SK-MEL-5 (cell line): ENCODE measurements at places on chromosomes 5 and 9.

- DNase-seq, result peak; percentile 89
These were observed 3.7 kb upstream of the STXBP1 start for GRCh38 chr9:127608104-127608966.

DNA sequence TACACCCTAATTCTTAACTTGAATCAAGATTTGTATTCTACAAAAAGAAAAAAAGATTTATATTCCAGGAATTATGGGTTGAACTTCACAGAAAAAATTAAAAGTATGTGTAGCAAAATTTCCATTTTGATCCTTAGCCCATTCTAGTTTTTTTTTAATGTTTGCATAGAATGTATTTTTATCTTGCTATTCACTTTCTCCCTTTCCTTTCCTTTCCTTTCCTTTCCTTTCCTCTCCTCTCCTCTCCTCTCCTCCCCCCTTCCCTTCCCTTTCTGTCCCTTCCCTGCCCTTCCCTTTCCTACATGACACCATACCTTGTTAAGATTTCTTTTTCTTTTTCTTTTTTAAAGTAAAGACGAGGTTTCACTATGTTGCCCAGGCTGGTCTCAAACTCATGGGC lies 542.5 kb upstream of the PTGER4 start:
- DNase-seq, result no peak

DNA sequence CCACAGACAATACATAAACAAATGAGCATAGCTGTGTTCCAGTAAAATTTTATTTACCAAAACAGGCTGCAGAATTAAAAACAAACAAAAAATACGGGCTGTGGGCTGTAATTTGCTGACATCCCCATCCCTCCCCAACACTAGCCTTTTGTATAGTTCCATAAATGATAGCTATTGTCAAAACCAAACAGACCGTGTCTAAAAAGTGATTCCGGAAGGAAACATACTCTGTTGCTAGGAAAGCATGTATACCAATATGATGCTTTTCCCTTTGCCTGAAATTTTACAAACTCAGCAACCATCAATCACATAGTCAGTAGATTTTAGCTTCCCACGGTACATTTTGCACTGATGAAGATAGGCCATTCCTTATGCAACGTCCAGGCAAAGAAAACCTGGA lies 80.0 kb downstream of the TMEM215 start:
- DNase-seq, result peak; percentile 60

- DNase-seq, result peak; percentile 4
These were observed 186.3 kb downstream of the KDM4C start for GRCh38 chr9:6944093-6944551.

DNA sequence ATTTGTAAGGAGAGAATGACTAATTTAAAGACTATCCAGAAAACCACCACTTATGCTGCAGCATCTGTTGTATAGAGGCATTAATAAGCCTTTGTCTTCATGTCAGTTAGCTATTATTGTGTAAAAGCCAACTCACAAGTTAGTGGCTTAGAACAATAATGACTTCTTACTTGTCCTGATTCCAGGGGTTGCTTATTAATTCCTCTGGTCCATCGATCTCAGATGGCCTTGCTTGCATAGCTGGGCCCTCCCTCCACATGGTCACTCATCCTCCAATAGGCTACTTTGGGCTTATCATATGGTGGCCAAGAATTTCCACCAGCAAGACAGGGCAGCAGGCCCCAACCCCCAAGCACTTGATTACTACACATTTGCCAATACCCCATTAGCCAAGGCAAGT lies 44.5 kb upstream of the STK32A start:
- DNase-seq, result peak; percentile 37

GRCh38 chr5:83583859-83584258 lies 112.3 kb downstream of the VCAN start:
- peak; percentile 64 for DNase-seq

- no peak for DNase-seq
These were observed 818 bp upstream of the FREM1 start for GRCh38 chr9:14911046-14911445.

DNA sequence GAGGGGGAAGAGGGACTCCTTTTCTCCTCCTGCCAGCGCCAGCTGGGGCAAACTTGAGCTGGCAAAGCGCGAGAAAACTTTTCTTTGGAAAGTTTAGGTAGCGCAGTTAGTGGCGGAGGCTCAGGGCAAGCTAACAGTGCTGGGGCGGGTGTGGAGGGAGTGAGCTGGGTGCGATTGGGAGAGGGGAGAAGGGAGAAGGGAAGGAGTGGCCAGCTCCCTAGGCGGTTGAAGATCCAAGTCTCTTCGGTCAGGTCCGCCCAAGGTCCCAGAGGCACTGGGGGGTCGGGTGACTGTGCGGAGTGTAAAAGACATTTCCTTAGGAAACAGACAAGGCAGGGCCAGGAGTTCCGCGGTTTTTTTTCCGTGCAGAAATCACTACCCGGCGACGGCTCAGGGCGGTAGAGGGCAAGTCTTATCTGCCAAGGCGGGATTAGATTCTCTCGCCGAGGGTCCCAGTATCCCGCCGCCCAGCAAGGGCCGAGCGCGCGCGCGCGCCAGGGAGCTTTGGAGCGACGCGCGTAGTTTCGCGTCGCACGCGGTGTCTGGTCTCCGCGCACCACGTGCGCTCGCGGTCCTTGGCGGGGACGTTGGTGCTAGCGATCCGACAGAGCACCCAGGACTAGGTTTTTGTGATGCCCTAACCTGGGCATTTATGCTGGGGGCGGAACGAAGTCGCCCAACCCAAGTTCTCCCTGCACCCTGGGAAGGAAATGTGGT lies 33.6 kb upstream of the NFIB start:
- DNase-seq, result no peak

- no peak for DNase-seq
These were observed 56.1 kb downstream of the TSTD2 start for GRCh38 chr9:97577051-97577450.

- no peak for DNase-seq
These were observed 112.2 kb downstream of the PLPPR1 start for GRCh38 chr9:101140764-101141163.

DNA sequence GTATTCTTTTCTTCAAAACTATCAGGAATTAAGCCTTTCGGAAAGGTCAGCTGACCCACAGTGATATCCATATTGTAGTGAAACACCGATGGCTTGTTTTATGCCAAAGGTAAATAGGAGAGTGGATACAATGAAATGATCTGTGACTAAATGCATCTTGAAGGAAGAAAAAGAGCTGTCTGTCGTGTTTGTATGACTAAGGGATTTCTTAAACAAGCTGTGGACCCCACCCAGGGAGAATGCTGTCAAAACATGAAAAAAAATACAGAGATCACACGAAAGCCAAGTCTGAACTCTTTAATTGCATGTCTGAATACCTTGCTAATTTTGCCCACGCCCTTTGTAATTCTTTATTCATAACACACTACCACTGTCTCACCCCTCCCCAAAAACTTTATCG lies 286.4 kb upstream of the WWC1 start:
- no peak for DNase-seq

- DNase-seq, result peak; percentile 68
These were observed 57.4 kb downstream of the CFAP95 start for GRCh38 chr9:69877852-69878514.

DNA sequence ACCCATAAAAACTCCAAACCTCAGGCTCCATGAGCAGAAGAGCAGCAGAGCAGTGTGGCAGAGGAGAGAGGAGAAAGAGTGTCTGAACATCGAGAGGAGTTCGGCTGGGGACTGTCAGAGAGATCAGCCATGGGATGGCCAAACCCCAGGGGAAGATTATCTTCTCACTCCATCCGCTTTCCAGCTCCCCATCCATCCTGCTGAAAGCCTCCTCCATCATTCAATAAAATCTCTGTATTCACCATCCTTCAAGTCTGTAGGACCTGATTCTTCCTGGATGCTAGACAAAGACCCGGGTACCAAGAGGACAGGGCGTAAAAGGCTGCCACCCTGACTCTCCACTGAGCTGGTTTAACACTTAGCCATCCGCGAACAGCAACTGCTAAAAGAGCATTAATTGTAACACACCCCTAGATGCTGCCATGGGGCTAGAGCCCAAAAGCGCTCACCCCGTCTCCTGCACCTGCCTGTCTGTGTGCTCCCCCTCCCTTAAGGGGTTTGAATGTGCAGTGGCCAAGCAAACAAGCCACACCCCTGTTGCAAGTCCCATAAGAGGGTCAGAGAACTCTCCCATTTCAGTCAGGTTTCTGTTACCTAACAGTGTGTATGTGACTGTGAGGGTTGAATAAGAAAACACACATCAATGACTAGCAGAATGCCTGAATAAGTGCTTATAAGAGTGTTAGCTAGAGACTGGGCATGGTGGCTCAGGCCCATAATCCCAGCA lies 13.9 kb upstream of the SELENOP start:
- no peak for DNase-seq

DNA sequence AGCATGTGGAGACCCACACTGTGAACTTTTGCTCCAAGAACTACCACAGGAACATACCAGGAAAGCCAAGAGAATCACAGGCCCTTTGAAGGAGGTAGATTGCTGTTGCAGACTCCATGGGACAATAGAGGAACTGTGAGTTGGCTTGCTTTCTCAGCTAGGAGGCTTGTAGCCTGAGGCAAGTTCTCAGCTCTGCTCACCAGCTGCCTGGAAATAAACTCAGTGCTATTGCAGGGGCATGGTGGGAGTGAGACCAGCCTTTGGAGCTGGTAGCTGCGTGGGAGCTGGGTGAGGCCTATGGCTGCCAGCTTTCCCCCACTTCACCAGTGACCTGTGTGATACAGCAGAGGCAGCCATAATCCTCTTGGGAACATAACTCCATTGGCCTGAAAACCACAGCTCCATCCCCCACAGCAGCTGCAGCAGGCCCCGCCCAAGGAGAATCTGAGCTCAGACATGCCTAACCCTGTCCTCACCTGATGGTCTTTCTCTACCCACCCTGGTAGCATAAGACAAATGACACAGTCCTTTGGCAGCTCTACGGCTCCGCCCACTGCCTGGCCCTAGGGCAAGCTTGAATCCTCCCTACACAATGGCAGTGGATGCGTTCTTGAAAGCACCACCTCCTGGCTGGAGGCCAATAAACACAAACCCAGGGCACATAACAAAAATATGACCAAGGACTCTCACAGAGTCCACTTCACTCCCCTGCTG lies 389.5 kb downstream of the KIF4B start:
- peak; percentile 38 for DNase-seq

- DNase-seq, result no peak
These were observed 665.5 kb upstream of the ZNF608 start for GRCh38 chr5:125411744-125412560.

DNA sequence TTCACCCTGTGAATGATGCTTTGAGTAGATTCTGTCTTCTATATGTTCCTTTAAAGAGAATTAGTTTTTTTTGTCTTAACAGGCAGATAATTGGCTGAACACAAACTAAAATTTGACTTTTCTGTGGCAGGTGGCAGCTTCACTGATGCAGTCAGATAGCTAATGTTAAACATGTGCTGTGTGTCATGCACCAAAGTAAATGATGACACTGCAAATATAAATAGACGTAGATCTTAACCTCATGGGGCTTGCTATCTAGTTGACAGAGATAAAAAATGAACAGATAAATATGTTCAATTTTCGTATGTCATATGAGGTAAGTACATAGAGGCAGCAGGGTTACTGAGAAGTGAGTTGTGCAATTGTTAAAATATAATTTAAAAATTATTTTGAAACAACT lies 82.7 kb downstream of the PARP8 start:
- no peak for DNase-seq

GRCh38 chr5:150293091-150293941 lies 3.7 kb upstream of the CAMK2A start:
- no peak for DNase-seq

DNA sequence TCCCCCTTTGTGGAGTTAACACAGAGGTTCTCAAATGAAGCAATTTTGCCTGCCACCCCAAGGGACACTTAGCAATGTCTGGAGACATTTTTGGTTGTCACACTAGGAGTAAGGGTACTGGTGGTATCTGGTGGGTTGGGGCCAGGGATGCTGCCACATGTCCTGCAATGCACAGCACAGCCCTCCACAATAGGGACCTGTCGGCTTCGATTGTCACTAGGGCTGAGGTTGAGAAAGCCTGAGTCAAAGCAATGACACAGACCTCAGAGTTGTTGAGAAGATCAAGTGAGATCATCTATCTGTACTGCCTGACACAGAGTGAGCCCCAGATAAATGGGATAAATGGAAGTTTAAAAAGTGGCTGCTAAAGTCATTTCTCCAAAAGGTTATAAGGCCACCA lies 249.2 kb upstream of the KLF4 start:
- DNase-seq, result no peak

DNA sequence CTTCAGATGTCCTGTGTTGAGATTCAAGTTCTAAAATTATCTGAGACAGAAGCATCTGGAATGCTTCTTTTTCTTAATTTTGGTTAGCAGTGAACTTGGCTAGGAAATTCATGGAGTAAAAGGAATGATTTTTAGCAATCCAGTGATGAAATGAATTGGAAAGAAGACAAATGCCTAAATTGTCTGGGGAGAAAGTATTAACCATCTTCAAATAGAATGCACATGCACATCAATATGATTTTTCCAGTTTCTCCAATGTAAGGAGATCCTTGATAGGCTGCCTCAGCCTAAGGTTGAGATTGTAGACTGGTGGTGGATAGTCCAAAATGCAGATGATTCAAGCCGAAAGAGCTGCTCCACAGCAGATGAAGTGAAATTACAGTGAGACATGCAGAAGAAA lies 106.7 kb downstream of the PCSK5 start:
- DNase-seq, result no peak

DNA sequence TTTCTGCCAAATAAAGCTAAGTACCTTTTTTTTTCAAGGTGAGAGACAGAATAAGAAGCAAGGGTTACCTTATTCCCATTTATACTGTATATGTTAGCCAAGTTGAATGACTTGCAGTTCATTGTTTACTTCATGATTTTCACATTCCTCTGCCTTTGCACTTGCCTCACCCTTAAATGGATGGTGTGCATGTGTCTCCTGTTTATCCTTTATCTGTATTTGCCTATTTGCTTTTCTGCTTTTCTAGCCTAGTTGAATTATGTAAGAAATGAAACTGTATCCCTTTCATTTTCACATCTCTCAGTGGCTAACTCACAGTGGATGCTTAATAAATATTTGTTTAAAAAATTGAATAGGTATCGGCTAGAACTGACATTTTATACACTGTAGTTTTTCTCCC lies 200.8 kb upstream of the ST8SIA4 start:
- DNase-seq, result no peak

GRCh38 chr9:97933297-97933998 lies 4.5 kb downstream of the HEMGN start:
- no peak for DNase-seq

GRCh38 chr9:131622523-131622922 lies 77.2 kb downstream of the PRRT1B start:
- no peak for DNase-seq

GRCh38 chr5:78734094-78734845 lies 85.7 kb upstream of the LHFPL2 start:
- DNase-seq, result no peak

DNA sequence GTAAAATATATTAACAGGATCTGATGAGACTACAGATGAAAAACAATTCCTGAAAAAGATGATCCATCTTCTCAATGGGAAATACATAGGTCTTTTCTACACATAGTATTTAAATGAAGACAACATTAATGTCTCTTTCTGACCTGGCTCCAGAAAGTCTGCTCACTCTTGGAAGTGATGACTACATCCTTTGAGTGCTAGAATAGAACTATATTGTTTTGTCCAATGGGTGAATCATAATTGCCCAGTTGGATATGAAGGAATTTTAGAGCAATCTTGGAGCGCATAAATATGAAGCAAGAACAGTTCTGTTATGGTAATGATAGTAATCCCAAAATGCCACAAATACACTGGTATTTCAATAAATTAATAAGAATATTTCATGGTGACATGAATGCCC lies 322.1 kb downstream of the DEPDC1B start:
- DNase-seq, result peak; percentile 16

- DNase-seq, result no peak
These were observed 13.2 kb downstream of the PTGS1 start for GRCh38 chr9:122383992-122384461.

- DNase-seq, result peak; percentile 68
These were observed 38.0 kb downstream of the PAX5 start for GRCh38 chr9:36995927-36996705.

- no peak for DNase-seq
These were observed 242.6 kb upstream of the MVB12B start for GRCh38 chr9:126084008-126084407.
